ENCODE measurements at places on chromosomes 7 and 10.
A peak's percentile ranks its signal among the peaks of the same experiment; 100 is the strongest.

DNA sequence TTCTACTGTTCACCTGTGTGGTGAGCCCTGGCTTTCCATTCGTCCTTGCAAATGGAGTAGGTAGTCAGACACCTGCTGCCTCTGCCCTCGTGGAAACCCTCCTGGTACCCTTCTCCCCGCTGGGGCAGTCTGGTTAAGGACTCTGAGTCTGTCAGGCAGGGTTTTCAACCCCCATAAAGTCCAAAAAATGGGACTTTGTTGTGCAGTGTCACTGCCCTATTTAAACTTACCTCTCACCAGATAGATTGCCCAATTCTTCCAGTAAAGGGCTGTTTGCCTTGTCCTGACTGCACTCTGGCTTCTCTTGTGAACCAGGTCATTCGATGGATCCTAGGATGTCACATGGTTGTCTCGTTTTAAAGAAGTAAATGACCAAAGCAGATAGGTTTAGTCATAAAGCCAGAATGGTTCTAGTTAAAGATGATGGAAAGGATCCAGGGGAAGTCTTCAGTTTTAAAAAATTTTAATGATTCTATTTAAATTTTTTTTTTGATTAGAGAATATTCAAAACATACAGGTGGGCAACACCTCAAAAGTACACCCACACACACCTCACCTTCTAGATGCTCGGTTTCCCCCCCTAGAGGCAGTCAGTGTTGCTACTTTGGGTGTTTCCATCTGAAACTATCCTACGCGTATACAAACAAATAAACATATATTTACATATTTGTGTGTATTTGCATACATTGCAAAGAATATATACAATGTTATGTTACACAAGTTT is 22.0 kb downstream of the TMEM176B start:
- DNase-seq = no peak

DNA sequence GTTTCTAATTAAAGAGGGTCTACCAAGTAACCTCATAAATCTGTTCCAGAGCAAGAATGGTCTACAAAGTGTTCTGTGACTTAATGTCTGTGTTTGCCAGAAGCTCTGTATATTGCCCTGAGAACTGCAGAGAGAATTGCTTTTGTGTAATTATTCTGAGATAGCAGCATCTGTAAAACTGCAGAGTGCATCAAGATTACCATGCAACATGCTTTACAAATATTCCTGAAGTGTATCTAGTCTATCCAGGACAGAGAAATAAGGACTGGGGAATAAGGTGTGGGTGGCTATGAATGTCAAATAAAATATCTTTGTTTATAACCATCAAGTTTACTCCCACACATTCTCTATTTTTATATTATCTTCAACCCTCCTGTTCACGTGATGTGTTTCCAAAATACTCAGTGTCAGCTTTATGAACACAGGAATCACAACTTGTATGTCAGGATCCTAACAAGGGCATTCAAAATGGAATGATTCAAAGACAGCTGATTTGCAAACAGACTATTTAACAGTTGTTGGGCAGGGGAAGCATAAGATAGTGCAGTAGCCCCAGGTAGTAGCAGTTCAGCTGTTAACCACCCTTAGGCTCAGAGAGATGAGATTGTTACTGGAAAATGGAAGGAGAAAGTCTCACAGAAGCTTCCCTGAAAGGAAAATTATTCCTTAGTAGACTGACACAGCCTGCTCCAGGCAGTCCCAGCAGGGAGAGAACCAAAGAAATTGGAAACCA is 15.3 kb upstream of the LIPA start:
- DNase-seq = no peak

GRCh38 chr10:11551916-11552602 is 59.4 kb downstream of the USP6NL start:
- no peak for DNase-seq

DNA sequence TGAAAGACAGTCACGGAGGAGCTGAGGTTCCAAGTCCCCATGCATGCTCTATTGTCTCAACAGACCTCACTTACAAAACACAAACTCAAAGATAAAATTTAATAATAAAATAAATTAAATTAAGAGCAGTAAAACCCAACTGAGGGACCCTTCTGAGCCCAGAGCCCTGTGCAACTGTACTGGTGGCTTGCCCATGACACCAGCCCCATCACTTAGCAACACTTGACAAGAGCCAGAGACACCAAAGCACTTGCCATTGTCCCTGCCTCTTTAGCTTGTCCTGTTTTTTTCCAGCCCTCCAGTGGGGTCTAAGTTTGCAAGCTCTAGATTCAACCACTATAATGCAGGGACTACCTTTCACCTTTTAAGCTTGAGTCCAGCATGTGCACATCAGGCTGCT is 117.9 kb downstream of the JCAD start:
- no peak for DNase-seq

DNA sequence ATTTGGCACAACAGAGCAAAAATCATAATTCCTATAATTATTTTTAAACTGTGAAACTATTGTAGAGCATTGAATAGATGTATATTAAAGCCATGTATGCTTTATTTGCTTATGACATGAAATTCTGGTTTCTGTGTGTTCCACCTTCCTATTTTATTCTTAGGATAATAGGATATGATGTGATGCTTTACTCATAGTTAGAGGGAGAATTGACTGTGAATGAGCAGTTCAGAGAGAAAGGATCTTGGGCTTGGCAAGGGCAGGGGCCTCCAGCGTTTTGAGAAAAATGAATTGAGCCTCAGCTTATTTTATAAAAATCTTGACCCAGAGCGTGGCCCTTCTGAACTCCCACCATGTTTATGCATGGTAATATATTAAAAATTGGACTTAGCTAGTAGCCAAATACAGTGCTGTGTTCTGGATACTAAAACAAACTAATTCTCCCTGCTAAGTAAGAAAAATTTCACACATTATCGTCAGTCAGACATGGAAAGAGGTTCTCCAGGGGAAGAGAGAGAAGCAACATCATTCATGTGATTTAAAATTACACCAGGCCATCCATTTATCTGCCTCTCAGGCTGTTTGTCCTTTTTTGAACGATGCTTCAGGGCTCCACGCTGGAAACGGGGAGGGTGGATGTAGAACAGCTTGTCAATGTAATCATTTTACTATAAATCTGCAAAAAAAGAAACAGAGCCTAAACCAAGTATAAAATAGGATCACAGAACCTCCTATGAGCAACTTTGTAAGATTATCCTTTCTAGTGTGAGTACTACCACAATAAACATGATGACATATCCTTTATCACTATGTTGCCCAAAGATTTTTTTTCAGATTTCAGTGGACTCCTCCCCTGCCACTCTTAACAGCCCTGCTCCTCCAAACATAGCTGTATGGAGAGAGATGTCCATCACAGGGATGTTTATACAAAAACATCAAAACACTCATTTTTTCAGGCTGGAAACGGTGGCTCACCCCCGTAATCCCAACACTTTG is 258.1 kb upstream of the C7orf33 start:
- DNase-seq = no peak

- DNase-seq = no peak
These were observed 47.9 kb downstream of the MKI67 start for GRCh38 chr10:128078136-128078969.

- no peak for DNase-seq
These were observed 27.7 kb downstream of the PHYH start for GRCh38 chr10:13272164-13272571.

DNA sequence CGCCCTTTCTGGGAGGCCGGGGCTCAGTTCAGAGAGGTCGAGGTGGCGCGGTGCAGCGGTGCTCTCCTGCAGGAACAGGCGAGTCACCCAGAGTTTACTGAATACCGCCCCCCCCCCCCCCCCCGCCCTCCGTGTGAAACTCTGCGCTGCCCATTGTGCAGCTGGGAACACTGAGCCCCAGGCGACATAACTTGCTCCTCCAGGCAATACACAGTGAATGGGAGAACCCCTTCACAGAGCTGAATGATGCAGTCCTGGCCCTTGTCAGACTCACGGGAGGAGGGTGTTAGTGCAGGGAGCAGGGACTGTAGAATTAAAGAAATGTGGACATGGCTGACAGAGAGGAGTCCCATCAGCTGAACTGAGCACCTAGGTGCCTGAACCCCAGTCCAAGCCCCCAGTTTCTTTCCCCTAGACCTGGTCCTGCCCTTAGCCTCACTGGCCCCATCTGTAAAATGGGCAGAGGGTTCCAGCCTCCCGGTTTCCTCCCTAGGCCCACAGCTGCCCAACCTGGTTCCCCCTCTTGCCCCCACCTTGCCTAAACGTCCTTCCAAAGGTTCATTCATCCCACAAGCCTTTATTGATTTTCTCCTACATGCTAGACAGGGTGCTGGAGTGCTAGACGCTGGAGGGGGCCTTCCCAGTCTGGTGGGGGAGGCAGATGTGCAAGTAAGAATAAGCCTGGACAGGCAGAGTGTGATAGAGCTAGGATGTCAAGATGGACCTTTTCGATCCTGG is 869 bp upstream of the LOXL4 start:
- DNase-seq = no peak

- DNase-seq = peak; percentile 37
These were observed 34.5 kb downstream of the SMURF1 start for GRCh38 chr7:99109108-99110051.

DNA sequence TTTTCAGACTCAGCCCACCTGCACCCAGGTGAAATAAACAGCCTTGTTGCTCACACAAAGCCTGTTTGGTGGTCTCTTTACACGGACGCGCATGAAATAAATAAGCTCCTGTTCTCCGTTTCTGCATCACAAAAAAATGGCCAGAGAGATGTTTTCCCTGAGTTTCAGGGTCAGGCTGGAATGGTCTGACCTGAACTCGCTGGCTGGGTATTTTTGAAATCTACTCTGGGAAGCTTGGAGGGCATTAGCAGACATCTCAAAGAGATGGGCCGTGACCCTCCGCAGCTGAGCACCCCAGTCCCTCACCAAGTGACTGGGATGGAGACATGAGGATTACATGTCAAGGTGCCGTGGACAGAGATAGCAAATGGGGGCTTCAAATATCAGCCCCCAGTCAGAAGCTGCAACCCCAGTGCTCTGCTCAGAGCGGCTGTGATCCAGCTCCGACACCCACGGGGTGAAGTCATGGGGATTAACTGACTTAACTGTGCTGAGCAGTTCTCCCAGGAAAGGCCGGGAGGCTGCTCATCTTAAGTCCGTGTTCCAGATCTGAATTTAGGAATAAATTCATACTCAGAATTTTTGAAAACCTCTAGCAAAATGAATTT is 22.3 kb downstream of the CALML5 start:
- DNase-seq = no peak

- DNase-seq = no peak
These were observed 72.6 kb downstream of the USP6NL start for GRCh38 chr10:11538834-11539190.

DNA sequence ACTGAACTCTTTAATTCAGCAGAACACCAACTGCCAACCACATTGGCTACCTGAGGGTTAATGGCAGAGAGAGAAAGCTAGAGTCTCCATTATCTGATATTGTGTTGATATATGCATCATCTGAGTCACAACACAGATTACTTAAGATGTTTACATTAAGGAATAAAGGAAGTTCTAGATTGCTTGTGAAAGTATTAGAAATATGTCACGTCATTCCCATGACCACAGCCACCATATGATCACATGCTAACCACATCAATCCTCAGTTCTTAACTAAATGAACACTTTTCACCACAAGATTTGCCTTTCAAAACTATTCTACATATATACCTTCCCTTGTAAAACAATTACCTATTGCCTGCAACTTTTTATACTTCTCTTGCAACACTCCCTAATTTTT is 337.9 kb downstream of the FGFR2 start:
- DNase-seq = no peak

DNA sequence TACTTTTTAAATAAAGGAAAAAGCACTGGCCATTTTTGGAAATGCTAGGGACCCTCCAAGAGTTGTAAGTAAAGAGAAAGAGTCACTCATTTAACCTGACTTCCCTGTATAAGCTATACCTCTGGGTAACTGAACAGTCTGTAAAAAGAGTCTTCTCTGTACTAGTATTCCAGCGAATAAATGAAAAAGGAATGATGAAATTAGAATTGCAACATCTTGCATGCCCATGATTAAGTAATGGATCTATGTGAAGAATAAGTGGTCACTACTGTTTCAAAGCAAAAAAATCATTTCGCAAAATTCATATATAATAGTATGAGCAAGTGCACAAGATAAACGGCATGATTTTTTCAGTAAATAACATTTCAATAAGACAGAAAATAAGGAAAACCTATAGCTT is 116.8 kb downstream of the ZFAND4 start:
- DNase-seq = no peak

DNA sequence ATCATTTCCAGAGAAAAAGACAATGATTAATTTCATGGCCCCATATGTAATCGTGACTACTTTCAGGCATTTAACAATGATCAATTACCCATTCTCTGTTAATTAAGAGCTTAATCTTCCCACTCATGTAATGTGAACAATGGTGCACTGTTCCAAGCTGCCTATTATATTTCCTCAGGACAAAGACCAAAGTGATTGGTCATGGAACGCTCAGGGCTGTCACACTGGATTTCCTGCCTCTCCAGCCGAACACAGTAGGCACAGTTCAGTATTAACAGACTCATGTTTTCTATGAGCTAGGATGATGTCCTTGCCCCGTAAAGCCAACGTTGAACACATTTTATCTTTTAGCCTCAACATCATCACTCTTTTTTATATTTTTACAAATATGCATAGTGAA is 142.7 kb upstream of the FZD8 start:
- no peak for DNase-seq

DNA sequence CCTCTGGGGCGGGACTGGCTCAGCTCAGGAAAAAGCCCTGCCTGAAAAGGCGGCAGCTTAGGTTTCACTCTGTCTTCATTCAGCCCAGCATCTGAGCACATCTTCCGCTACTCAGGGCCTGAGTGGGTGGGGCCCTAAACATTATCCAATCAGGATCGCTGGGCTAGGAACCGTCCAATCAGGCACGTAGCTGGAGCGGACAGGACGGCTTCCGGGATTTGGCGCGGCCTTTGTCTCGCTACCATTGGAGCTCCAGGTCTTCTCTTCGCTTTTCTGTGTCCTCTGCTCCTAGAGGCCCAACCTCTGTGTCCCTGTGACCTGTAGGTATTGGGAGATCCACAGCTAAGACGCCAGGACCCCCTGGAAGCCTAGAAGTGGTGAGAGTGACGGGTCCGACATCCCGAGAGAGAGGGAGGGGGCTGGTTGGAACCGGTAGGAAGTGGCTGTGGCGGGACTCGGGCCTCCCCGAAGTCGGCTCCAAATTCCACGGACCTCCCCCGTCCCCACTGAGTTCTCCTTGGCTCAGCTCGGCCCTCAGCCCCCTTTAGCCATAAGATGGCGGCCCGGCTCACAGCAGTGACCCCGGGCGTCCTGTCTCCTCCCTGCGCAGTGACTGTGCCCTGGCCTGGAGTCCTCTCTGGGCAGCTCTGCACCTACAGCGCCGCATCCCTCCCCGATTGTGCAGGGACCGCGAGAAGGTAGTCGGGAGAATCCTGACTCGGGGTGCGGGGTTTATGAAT is 99.1 kb downstream of the ZNF680 start:
- no peak for DNase-seq
